Progenitor cell of endocrine pancreas (in vitro differentiated cells): ENCODE measurements at places on chromosomes 7 and 10.

DNA sequence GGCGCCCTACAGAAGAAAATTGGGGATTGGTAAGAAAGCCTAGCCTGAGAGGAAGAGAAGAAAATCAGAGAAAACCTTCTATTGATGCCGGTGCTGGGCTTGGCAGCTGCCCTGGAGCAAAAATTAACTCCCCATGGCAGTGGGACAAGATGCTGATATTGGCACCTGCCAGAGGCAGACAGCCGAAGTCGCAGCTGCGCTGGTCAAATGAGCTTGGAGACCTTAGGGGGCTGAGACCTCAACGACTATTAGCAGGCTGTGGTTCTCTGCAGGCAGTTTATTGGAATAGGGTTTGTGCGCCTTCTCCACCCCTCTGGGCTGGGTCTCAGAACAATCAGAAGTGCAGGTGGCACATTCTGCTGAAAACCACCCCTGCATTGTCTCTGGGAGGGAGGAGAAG, 213.7 kb downstream of the GFRA1 start:
- DNase-seq: no peak
- no peaks in the 10 kb centered on the region for H3K36me3 ChIP-seq
- H3K4me3 ChIP-seq: no peak overlapping the region
- no peak overlapping the region for H3K27ac ChIP-seq

DNA sequence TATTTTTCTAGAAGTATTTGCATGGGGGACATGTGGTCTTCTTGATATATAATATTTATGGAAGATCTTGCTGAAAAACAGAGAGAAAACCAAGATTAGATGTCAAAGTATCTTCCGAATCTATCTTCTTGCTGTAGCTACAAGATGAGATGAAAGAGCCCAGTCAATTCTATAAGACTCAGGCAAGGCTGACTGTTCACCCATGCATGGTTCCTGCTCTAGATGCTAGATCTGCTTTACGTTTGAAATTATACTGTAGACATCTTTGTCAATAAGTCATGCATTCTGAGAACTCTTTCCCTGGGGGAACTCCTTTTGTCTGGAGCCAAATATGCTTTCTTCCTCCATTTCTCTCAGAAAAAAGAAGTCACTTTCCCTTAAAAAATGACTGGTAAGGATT, 1292.0 kb downstream of the XPNPEP1 start:
- no peaks in the 10 kb centered on the region for H3K36me3 ChIP-seq
- H3K4me1 ChIP-seq: no peaks in the 10 kb centered on the region
- H3K27ac ChIP-seq: no peak overlapping the region
- DNase-seq: no peak
- no peaks in the 10 kb centered on the region for H3K27me3 ChIP-seq
- no peak overlapping the region for H3K4me3 ChIP-seq

DNA sequence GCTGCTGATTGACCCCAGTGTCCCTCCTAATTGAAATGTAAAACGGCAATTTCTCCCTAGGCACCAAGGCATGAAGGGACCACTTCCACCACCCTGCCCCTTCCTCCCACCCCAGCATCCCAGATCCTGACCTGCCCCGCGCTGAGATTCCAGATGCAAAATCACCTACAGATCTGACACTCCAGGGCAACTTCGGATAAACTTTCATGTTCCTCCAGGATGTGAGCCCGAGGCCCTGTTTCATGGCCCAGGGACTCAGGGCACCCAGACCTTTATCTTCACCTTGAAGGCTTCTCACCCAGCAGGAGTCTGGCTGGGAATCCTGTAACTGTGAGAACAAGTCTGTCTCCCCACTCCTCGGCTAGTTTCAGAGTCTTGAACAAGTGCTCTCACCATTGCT, 361.8 kb downstream of the PLXNA4 start:
- H3K4me1 ChIP-seq: peaks cover 2% of the 10 kb centered on the region
- no peak for DNase-seq
- peaks cover 13% of the 10 kb centered on the region for H3K27me3 ChIP-seq
- H3K4me3 ChIP-seq: no peak overlapping the region

GRCh38 chr7:7476381-7476780, 59.3 kb downstream of the COL28A1 start:
- DNase-seq: no peak
- H3K4me1 ChIP-seq: no peaks in the 10 kb centered on the region

DNA sequence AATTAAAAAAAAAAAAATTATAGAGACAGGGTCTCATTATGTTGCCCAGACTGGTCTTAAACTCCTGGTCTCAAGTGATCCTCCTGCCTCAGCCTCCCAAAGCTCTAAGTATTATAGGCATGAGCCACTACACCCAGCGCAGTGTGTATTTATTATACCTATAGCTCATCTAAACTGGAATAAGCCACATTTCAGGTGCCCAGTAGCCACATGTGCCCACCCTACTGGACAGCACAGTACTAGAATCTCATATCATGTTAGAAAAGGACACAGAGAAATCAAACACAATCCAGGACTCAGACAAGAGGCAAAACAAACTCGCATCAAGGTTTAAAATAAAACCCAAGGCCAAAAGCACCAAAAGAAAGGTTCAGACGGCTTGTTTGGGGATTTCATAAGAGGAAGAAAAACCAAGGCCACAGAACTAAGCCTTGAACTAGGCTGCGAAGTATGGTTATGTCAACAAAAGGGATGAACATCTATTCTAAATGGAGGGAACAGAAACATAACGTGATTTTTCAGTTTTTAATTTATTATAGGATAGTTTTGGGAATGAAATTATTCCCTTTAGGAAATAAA, 32.3 kb downstream of the SLC16A9 start:
- no peaks in the 10 kb centered on the region for H3K4me1 ChIP-seq
- H3K27me3 ChIP-seq: no peaks in the 10 kb centered on the region
- no peak overlapping the region for H3K27ac ChIP-seq
- no peak for DNase-seq

- peaks cover 57% of the 10 kb centered on the region for H3K27me3 ChIP-seq
- peaks cover 2% of the 10 kb centered on the region for H3K4me1 ChIP-seq
- peak overlapping the region; percentile 72 for H3K4me3 ChIP-seq
- H3K36me3 ChIP-seq: no peaks in the 10 kb centered on the region
- DNase-seq: no peak
Measured at GRCh38 chr7:128697302-128697905, 25.3 kb downstream of the GARIN1A start.

DNA sequence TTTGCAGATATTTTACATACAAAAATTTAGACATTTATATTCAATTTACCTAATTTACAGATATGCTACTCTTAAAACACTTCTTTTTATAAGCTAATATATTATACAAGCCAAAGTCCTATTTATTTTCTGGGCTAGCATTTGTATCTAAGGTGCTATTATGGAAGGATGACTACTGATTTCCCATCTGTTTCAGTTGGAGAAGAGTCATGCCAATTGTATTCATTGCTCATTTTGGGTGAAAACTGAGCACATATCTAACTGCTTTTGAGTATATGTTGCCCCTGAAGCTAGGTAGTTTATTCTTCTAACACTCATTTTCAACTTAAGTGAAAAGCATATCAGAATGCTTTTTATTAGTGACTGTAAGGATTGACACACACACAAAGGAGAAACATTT, 172.9 kb downstream of the CDK14 start:
- H3K27me3 ChIP-seq: no peaks in the 10 kb centered on the region
- no peak overlapping the region for H3K27ac ChIP-seq
- DNase-seq: no peak
- H3K4me1 ChIP-seq: peaks cover 51% of the 10 kb centered on the region
- H3K36me3 ChIP-seq: peaks cover 15% of the 10 kb centered on the region

- no peaks in the 10 kb centered on the region for H3K27me3 ChIP-seq
- H3K36me3 ChIP-seq: no peaks in the 10 kb centered on the region
- no peak overlapping the region for H3K4me3 ChIP-seq
- H3K27ac ChIP-seq: no peak overlapping the region
- no peaks in the 10 kb centered on the region for H3K4me1 ChIP-seq
Measured at GRCh38 chr7:71661671-71662224, 529.8 kb downstream of the GALNT17 start.

DNA sequence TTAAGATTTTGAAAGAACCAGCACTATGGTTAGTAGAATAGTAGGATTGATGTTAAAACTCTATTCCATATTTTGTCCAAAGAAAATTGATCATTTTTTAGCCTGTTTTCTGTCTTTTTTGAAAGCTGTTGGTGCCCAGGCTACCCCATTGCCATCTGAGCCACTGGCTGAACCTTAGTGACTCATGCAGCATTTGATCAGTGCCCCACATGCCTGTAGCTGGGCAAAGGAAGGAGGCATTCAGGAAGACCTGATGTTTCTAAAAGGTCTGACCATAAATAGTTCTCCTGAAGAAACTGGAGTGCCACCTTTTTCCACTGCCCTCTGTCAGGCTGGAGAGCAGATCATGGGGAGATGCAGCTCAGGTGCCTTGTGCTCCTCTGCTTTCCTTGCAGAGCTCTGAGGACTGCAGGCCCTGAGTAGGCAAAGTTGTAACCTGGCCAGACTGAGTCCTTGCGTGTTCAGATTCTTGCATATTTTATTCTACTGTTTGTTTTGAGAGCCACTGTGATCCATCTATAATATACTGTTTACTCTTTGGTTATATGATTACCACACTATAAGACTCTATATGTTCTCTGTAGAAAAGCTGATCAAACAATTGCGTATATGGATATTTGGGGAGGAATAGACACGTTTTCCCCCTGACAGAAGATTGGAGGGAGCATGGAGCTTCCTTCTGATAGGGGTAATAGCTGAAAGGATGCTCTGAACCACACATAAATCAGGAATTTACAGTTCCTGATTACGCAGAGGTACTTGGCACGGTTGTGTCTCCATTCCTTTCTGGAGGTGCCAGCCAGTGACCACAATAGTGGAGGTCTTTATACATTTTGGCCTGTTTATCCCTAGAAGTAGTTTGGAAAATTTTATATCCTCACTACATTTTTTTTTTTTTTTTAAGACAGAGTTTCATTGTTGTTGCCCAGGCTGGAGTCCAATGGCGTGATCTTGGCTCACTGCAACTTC, 48.9 kb upstream of the GJD4 start:
- peaks cover 1% of the 10 kb centered on the region for H3K36me3 ChIP-seq
- no peak overlapping the region for H3K4me3 ChIP-seq
- H3K27me3 ChIP-seq: no peaks in the 10 kb centered on the region
- DNase-seq: no peak

DNA sequence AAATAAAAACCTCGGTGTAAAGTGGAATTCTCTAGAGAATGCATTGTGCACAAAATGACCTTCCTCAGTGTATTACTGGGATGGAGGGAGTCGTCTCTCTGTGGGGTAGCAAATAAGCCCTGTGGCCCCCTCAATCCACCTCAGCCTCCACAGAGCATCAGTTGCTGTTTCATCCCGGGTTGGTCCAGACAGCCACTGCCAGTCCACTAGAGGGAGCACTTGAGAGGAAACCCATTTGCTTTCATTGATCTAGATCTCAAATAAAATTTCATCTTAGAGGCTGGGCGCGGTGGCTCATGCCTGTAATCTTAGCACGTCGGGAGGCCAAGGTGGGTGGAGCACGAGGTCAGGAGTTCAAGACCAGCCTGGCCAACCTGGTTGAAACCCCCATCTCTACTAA, 1128.7 kb downstream of the CNTNAP2 start:
- no peak for DNase-seq
- H3K27ac ChIP-seq: no peak overlapping the region
- no peaks in the 10 kb centered on the region for H3K4me1 ChIP-seq

GRCh38 chr7:51101111-51101757, 215.4 kb downstream of the COBL start:
- peaks cover 24% of the 10 kb centered on the region for H3K4me1 ChIP-seq
- H3K27me3 ChIP-seq: no peaks in the 10 kb centered on the region
- H3K27ac ChIP-seq: peak overlapping the region; percentile 67
- no peak for DNase-seq
- H3K36me3 ChIP-seq: peaks cover 18% of the 10 kb centered on the region

DNA sequence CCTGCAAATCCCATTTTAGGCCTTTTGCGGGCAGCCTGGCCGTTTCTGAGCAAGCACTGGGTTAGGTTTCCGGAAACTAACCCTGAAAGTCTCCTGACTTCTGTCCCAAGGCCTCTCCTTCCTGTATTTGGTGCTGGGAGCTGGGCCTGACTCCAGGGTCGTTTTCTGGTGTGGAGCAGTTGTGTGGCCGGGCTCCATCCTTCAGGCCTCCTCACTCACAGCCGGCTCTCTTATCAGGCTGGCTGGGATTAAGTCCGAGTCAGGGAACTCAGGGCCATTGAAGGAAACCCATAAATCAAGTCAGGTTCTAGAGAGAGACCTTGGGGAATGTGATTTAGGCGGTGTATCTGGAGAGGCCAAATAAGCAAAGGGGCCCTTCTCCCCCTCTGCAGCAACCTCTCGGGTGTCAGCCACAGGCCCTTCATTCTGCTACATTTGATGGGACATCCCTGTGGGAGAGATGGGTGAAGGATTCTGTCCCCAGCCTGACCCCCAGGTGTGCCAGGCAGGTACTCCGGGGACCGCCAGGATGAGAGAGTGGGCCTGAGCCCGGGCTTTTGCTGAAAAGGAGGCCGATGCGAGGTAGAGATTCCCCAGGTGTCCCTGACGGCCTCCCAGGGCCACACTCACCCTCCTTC, 3.3 kb downstream of the GATA3 start:
- peak overlapping the region; percentile 61 for H3K4me3 ChIP-seq
- no peaks in the 10 kb centered on the region for H3K36me3 ChIP-seq
- no peak for DNase-seq
- no peak overlapping the region for H3K27ac ChIP-seq
- H3K27me3 ChIP-seq: peaks cover 88% of the 10 kb centered on the region

DNA sequence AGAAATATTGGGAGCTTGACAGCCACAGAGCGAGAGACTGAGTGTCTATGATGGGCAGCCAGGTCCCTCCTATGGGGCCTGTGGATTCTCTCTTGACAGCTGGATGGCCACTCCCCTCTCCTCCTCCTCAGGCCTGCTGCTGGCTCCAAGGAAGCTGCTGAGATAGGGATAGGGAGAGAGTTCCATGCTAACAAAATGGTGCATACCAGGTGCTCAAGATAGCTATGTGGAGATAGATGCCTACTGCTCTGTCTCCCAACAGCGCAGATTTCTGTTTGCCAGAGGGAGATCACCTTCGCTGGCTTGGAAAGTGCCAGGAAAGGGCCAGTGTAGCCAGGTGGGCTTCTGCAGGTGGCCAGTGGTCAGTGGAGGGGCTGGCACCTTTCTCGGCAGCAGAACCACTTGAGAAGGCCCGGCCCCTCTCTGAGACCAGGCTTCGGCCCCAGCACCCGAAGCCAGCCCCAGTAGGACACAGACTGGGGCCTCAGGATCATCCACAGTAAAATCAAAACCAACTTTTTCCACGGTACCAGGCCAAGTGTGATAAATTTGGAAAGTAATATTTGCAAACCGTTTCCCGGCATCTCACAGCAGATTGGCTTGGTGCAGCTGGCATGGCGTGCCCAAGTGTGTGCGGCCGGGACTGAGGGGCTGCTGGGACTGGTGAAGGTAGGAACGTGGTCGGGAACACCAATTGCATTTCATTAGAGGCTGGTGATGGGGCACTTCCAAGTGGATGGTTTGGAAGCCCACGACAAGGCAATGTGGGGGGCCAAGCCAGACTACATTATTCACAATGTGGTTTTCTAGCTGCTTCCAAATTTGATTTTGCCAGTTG, 139.6 kb downstream of the PTPN20 start:
- no peaks in the 10 kb centered on the region for H3K36me3 ChIP-seq
- no peaks in the 10 kb centered on the region for H3K4me1 ChIP-seq
- no peak overlapping the region for H3K4me3 ChIP-seq
- DNase-seq: peak; percentile 3
